LNCaP clone FGC (cell line): ENCODE measurements at places on chromosomes 4 and X.

DNA sequence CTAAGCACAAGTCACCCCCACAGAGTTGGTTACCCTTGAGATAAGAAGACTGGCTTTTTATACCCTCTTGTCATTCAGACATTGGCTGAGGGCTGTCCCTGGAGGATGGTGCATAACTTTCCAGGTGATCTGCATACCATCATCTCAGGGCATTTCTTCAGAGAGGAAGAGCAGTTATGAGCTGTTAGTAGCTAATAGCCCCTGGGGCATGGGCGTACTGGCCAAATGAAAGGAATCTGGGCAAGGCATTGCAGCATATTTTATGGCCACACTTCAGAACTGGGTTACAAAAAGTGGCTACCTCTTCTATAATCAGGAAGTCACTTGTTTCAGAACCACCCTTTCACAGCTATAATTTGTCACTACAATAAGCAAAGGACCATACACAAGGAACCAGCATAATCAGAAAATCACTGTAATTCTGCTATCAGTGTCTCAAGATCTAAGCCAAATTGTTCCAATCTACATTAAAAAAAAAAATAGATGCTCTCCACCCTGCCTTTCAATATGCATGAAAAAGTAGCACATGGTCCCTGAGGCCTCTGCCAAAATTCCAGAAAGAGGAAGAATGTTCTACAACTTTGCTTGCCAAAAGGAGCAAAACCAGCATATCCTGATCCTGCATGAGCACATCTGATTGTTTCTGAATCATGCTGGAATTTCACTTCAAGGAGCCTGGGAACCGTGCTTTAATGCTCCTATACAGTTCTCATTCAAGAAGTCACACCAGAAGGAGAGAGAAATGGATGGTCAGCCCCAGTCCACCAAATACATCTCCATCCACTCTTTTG, 92.0 kb downstream of the TMEM144 start:
- DNase-seq, result no peak

GRCh38 chr4:28350485-28350884, 1489.8 kb downstream of the STIM2 start:
- no peak for DNase-seq

DNA sequence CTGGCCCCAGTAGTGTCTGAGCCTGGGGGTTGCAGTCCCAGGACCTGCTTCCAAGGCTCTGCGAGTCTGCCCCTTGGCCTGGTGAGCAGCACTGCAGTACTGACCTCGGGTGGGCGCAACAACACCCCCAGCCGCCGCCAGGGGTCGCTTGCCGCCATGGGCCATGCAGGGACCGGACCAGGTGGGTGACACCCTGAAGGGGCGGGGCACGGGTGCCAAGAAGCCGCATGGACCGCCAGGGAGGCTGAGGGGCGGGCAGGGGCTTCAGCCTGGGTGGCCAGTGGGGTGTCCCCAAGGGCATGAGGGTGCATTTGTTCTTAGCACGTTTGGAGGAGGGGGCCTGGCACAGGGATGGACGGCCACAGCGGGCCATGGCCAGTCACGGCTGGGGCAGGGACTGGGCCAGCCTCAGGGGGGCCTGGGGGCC, 25.0 kb downstream of the TACC3 start:
- no peak for DNase-seq

DNA sequence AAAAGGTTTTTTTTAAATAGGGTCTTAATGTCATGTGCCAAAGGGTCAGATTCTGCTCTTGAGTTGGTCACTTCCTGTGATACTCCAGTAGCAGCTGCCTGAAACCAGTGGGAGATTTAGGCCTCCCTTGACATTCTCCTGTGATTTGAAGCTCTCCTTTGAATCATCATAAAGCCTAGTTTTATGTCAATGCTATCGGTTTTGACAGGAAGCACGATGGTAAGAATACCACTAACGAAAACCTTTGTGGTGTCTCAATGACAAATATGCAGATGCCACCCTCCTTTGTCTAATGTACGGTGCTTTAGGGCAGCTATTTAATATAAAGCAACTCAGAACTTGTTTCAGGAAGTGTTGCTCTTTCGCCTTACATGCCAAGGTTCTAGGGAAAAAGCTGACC, 44.2 kb downstream of the CCNI start:
- DNase-seq, result no peak

DNA sequence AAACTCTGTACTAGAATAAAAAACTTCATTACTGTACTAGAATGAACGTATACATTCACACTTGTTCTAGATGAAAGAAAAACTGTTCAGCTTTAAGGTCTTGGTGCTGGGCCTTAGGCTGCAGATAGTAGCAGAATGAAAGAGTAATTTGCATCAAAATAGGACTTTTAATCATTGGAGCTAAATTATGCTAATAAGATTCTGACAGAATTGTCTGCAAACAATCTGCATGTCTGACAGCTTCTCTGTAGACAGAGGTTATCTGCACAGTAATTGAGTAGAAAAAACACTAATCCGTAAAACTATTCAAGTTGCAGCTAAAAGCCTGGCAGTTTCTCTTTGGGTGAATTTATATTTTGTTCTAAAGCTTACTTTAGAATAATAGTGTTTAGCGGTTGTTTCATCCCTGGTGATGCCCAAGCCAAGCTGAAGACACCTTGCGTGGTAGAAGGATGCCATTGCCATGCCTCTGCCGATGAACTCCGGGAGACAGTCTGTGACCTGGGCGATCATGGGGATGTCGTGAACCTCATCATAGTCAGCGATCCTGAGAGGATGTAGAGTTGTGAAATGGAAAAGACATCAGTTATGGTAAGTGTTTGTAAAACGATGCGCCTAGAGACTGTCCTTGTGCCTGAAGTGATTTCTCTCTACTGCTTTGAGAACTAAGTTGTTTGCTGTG, 25.3 kb downstream of the LRP2BP start:
- no peak for DNase-seq

DNA sequence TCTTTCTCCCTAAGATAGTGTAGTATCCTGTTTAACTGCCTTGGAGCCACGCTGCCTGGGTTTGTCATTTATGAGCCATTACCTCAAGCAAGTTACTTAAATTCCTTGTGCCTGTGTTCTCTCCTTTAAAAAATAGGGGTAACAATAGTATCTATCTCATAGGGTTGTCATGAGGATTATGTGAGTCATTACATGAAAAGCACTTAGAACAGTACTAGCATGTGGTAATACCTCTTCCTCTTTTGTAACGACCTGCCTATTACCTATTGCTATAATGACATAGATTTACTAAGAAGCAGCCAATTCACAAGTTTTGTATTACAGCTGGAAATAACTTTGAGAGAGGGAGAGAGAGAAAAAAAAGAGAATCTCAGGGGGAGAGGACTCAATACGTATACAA, 834.7 kb downstream of the RAPGEF2 start:
- no peak for DNase-seq

DNA sequence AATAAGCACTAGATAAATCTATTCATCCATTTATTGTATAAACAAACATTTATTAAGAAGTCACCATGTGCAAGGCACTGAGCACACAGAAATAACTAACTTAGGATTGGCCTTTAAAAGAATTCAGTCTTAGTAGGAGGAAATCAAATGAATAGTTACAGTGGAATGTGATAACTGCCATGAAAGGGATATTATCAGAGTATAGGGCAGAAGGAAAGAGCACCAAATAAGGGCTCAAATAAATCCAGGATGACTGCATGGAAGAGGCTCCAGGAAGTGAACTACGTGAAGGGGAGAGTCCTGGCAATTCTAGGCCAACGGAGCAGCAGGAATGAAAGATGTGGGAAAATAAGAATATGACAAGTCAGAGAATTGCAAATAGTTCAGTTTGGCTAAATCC, 406.0 kb downstream of the INPP4B start:
- no peak for DNase-seq

GRCh38 chr4:173839865-173840264, 309.8 kb upstream of the HAND2 start:
- no peak for DNase-seq

DNA sequence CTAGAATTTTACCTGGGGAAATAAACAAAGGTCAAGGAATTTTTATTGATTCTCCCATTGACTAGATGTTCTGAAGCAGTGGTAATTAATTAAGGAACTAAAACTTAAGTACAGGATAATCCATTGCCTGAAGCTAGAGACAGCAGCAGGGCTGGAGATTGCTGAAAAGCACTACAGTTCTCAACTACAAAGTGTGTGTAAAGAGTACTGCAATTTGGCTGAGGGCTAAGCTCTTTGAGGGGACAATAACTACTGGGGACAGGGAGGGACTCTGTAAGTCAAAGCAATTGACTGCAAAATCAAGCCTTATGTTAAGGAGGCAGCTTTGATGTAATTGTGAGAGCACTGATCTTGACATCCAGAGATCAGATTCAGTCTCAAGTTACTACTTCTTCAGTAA, 260.4 kb downstream of the GALNTL6 start:
- DNase-seq, result no peak

DNA sequence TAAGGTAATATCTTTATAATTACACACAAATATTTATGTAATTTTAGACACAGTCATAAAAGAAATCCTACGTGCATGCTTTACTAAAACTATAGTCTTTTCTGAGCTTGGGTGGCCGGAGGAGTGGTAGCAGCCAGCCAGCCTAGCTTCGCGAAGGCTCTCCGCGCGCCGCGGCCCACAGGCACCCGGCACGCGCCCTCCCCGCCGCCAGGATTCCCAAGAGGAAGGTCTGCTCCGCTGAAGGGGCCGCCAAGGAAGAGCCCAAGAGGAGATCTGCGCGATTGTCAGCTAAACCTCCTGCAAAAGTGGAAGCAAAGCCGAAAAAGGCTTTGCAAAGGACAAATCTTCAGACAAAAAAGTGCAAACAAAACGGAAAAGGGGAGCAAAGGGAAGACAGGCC, 8.7 kb upstream of the PJA1 start:
- no peak for DNase-seq
